ENCODE measurements at places on chromosomes 12 and 14.

DNA sequence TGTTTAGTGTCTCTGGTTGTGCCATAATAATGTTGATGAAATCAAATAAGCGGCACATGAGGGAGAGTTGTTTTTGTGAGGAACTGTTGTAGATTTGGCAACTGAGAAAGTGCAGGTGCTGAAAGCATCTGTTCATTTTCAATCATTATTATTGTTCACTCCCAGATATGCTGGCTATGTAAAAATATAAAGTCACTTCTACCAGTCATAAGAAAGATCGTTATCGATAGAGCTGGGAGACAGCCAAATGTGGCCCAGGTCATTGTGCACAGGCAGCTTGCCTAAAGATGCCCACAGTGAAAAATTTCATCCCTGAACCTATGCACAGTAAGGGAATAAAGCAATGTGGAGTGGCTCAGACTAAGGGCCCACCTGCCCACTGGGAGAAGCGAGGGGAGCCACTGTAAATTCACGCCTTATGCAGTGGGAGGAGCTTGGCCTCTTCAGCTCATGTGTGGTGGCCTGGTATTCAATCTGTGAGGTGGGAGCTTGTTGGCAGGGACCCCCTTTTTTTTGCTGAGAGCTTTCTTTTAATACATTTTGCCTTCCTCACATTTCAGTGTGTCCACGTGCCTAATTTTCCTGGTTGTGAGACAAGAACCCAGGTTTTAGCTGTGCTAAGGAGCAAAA is 1490.8 kb upstream of the TMEM132C start:
- no peak for DNase-seq

GRCh38 chr14:81818271-81818670 is 284.6 kb upstream of the SEL1L start:
- no peak for DNase-seq

DNA sequence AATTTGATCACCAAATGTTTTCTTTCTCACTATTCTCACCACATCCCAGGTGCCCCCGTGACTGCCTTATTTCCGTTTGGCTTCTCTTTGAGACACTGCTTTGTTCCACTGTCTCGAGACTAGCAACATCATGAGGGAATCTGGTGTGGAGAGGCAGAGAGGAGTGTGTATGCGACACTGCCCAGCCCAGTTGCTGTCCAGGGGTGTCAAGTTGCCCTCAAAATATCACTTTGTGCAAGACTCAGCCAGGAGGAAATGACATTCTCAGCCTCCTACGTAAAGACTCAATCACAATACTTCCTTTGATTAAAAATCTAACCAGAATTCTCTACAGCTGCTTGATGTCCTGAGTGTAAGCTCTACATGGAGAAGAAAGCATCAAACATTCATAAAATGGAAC is 48.2 kb upstream of the EEA1 start:
- no peak for DNase-seq

DNA sequence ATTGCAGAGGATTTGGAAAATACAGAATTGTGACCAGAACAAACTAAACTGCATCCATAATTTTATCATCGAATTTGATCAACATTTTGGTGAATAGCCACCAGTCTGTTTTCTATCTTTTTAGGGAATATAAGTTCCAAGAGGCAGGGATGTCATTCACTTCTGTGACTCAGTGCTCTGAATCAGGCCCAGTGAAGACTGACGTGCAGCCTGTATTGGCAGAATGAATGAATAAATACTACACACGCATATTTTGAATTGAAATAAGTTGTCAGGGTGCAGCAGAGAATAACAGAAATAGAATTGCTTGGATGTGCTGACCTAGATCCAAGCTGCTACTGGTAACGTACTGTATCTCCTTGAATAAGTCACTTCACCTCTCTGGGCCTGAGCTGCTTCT is 1.3 kb upstream of the EMP1 start:
- no peak for DNase-seq

GRCh38 chr14:24925771-24926374 is 124.1 kb downstream of the STXBP6 start:
- no peak for DNase-seq

GRCh38 chr14:87148655-87149054 is 844.3 kb downstream of the GALC start:
- no peak for DNase-seq

GRCh38 chr14:91394105-91395081 is 23.2 kb downstream of the CCDC88C start:
- DNase-seq, result no peak

GRCh38 chr14:77063571-77064171 is 34.4 kb upstream of the CIPC start:
- DNase-seq, result no peak

DNA sequence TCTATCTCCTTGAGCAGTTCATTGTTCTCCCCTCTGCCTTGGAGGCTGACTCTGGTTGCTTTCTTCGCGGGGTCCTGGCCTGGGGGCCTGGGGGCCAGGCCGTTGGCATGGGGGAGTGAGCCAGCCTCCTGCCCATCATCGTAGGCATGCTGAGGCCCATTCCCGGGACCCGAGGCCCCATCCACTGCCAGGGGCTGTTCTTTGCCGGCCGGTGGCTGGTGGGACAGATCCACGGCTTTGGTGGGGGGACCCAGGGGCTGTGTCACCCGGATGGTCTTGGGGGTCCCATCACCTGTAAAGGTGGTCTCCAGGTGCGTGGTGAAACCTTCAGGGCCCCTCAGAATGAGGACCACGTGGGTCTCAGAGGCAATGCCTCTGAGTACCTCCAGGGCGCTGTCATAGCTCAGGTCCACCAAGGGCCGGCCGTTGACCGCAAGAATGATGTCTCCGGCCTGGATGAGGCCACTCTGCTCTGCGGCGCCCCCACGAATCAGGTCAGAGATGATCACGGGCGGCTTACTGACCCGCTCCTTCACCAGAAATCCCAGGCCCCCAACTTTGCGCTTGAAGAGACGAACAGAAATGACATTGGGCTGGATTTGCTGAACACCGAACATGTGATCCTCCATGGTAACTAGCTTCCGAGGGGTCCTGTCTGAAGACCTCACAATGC is 30.8 kb downstream of the NOS1 start:
- DNase-seq, result no peak

DNA sequence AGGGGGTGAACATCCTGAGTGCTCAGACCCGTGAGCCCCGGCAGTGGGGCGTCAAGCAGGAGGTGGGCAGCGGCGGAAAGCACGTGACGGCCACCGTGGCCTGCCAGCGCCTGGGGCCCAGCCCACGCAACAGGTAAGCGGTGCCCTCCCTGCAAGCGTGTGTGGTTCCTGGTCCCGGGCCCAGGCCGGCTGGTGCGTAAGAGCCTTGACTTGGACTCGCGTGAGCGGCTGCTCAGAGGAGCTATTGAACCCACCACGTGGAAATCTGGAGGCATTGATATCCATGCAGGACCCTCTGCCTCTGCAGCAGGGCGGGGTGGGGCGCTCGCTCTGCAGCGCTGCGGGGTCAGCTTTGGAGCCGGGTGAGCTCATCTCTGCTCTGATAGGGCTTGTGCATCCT is 277.0 kb downstream of the TMEM132C start:
- DNase-seq, result no peak

GRCh38 chr12:53840316-53840715 is 88.5 kb upstream of the CISTR start:
- DNase-seq, result no peak

DNA sequence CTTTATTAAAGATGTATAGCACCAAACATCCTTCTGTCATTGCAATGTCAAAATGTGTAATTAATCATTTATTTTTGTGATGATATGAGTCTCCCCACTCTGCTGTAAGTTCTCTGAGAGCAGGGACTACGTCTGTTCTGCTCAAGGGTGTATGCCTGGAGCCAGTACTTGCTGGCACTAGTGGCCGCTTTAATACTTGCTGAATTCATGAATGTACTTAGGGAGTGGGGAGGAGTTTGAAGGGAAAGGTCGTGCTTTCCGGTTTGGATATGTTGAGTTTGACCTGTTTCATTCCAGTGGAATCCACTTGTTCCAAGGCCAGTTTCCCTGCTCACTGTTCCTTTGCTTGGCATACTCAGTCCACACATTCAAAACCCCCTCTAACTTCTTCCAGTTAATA is 1.9 kb upstream of the DCAF5 start:
- no peak for DNase-seq

GRCh38 chr12:89384807-89385206 is 32.5 kb upstream of the DUSP6 start:
- DNase-seq, result no peak

DNA sequence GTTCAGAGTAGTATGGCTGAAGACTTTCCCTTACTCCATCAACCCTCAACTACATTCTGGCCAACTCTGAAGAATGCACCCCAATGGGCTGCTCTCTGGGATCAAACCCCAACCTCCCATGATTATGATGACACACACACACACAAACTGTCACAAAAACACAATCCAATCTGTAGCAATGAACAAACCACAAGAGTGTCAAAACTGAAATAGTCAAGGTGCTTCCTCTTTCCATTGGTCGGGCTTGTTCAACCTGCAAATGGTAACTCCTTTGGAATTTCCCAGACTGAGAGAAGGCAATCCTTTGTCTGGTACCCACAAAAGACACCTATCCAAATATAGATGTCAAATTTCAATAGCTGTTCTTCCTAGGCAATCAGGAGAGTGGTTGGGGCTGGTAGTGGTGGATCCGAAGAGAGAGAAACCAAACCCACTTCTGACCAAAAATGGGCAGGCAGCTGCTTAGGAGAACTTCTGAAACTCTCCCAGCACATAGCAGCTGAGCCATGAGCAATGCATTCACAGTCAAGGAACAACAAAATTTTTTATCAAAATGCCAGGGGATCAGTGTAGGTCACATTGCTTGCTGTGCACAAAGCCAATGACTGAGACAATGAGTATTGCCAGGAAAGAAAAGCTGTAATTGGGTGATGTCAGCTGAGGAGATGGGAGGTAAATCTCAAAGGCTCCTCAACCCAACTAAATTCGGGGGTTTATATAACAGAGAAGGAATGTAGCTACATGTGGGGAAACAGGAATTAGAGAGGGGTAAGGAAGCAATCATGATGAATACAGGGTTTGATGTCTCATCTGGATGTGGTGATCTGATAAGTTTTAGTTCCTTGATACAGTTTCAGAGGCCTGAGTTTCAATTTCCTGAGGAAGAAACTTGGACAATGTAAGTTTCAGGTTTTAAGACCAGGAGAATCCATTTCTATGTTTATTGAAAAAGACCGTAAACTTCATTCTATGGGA is 191.4 kb downstream of the KITLG start:
- peak; percentile 9 for DNase-seq

- DNase-seq, result no peak
These were observed 134.2 kb downstream of the RPS29 start for GRCh38 chr14:49451938-49452337.

DNA sequence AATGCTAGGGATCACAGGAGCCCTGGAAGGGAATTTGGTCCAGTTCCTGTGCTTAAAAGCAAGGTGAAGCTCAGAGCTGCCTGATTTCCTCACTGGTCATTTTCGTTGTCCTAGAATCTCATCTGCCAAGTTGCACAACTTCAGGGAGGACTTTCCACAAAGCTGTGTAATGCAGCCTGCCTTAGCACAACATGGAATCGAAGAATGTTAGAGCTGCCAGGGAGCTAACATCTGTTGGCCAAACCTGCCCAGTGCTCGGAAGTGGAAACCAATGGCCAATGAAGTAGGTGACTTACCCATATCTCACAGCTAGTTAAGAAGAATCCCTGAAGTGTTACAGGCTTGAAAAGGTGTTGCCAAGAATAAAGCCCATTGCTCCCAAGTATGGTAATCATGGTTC is 79.9 kb upstream of the SSTR1 start:
- DNase-seq, result no peak

DNA sequence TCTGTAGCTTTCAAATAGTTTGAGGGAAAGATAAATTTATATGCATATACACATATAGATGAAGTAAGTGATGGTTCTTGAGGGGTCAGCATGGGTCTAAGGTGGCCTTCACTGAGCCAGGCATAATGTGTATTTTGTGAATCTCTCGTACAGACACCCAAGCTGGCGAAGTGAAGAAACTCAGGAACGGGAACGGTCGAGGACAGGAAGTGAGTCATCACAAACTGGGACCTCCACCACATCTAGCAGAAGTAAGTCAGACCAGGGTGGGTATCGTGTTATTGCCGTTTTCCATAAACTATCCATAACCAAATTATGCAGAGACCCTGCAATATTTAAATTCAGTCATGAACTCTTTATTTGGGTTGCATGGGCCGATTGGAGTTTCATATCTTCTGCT is 15.4 kb upstream of the TNS2 start:
- no peak for DNase-seq

DNA sequence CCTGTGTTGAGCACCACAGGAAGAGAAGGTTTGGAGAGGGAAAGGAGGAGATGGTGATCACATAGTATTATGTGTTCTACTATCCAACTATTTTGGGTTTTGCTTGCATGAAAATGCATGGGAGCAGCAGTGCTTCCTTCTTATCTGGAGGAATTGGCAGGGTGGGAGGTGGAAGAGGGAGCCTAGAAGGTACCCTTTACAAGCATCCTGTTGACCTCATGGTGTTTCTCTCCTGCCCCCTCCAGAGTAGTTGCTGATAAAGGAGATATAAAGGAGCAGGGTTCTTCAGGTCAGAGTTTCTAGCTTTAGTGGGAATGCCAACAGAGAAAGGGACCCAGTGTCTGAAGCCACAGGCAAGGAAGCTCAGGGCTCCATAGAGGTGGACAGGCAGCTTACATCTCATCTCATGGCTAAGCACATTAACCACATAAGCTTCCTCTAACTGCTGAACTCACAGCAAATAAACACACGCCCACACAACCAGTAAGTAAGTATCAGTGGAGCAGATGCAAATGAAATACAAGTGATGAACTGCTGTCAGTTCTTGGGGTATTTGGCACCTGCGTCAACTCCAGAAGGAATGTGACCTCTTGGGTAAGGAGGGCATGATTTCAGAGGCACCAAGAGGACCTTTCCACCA is 174.2 kb upstream of the SLC38A2 start:
- no peak for DNase-seq

GRCh38 chr12:54882079-54882478 is 27.8 kb downstream of the MUCL1 start:
- no peak for DNase-seq

DNA sequence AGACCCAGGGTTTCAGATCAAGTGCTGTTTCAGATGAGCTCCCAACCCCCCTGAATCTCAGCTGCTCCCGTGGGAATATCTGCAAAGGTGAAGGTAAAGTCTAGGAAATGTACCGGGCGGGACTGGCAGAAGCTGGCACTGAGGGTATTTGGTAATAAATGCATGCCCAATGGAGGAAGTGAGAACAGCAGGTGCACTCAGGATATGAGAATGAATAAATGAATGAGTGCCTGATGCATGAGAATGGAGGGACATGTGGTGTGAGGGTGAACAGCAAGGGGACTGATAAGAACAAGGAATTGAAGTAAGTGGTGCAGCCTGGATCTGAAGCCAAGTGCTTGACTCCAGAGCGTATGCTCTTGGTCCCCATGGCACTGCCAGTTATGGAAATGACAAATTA is 11.6 kb downstream of the RAPGEF3 start:
- peak; percentile 73 for DNase-seq

DNA sequence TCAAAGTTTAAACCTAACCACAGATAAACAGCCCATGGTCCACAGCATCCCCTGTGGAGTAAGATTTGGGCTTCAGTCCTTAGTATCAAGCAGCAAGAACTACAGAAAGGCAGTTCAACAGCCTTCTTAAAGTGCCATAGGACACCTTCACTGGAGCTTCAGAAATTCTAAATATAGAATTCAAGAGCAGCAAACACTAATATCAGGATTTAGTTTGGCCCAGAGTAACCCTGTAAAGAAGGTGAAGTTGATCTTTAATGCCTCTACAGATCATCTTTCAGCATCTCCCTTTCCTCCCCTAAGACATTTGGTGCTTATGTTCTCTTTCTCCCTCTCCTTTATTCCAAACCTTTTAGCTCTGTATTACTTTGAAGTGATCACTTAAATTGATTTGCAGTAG is 59.5 kb upstream of the ARHGAP5 start:
- no peak for DNase-seq

- no peak for DNase-seq
These were observed 28.1 kb downstream of the USP15 start for GRCh38 chr12:62288328-62288727.

- no peak for DNase-seq
These were observed 151.0 kb upstream of the GZMB start for GRCh38 chr14:24784981-24785380.
